ENCODE measurements at places on chromosomes 12 and 14.

GRCh38 chr14:61130512-61131260 is 149.6 kb downstream of the SLC38A6 start:
- DNase-seq, result no peak

DNA sequence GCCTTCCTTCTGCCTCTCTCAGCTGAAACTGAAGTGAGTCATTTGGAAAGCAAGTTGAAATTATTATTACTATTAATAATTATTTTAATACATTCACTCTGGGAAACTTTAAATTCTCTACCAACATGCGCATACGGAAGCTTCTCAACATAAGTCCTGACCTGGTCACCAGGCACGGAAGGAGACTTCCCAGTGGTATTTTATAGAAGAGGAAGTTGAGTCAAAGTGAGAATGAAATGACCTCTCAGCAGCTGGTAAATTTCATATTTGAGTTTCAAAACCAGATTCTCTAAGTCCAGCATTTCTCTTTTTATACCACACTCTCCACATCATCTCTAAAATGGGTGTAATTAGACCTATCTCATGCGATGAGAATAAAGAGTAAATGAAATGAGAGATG is 747.4 kb downstream of the VRK1 start:
- DNase-seq, result no peak

DNA sequence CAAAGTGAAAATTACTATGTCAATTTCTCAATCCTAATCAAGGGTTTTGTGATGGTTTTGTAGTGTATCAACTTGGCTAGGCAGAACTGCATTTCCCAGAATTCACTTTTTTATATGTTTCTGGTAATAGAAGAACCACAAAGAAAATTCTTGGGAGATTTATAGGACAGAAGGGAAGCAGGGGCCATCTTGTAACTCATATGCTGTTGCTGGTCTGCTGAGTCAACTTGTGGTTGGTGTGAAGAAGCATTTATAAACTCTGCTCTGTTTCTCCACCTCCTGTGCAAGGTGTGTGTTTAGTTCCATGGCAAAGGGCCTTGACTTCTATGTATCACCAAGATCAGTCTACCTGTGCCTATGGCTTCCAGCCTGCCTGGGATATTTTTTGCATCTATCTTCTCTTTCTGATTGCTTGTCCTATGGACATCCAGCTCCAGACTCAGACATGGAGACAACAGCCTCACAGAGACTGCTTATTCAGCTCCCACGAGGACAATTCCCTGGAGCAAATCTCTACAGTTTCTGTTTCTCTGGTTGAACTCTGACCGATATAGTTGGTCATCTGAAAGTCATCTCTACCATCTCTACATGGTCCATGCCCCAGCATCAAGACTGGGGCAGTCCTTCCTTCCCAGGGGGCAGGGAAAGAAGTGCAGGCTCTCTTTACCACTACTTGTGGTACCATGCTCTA is 364.3 kb upstream of the DDHD1 start:
- DNase-seq, result no peak

DNA sequence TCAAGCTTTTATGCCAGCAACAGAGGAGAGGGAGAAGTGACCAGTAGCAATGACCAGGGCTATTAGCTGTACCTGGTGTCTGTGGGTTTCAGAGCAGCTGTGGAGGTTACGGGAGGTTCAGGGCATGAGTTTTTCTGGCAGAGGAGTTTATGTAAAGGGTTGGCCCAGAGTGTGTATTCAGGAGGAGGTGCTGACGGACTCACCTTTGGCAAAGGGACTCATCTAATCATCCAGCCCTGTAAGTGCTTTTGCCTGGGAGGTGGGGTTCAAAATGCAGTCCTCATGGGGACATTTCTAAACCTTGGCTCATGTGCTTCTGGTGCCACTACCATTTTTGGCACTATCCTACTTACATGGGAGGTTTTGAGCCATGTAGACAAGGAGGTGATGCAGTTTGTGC is 95.3 kb downstream of the DAD1 start:
- peak; percentile 27 for DNase-seq
